G401 (cell line): ENCODE measurements at places on chromosomes 13 and 19.

- DNase-seq: no peak
These were observed 20.6 kb upstream of the CABP5 start for GRCh38 chr19:48064509-48064908.

DNA sequence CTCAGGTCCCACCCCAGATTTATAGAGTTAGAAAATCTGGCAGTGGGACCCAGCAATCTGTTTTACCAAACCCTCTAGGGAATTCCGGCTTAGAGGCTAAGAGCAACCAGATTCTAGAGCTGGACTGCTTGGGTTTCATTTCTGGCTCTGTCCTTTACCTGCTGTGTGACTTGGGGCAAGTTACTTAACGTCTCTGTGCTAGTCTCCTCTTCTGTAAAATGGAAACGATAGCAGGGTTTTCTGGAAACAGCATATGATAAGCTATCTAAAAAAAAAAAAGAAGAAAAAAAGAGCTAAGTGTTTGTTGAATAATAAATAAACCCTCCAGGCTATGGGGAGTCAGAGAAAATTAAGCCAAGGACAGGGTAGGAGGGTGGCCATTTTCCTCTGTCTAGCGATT, 11.6 kb upstream of the CACNG7 start:
- DNase-seq: no peak

- DNase-seq: peak; percentile 66
These were observed 6.2 kb downstream of the GNA11 start for GRCh38 chr19:3100331-3100730.

DNA sequence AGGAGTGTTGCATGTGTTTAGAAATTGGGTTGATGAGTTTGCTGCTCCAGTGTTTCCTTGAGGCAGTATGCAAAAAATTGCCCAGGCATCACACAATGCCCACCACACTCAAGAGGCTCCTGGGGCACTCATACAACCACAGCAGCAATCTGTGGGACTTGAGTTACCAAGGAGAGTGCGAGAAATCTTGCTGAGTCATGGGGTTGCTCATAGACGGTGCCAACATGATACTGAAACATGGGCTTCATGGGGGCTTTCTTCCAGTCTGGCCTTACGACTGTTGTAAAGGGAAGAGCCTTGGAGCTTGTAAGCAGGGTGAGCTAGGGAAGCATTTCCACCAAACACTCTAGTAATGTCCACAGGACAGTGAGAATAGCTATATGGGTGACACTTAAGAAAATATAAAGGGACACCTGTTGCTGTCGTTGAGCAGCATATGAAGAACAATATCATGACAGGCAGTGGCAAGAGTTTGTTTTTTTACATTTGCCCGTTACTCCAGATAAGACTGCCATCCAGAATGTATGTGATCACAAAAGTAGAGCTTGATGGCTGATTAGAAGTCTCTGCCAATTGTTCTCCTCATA, 1237.4 kb downstream of the UQCRFS1 start:
- DNase-seq: no peak

GRCh38 chr13:112241288-112241687, 134.9 kb upstream of the SPACA7 start:
- no peak for DNase-seq

DNA sequence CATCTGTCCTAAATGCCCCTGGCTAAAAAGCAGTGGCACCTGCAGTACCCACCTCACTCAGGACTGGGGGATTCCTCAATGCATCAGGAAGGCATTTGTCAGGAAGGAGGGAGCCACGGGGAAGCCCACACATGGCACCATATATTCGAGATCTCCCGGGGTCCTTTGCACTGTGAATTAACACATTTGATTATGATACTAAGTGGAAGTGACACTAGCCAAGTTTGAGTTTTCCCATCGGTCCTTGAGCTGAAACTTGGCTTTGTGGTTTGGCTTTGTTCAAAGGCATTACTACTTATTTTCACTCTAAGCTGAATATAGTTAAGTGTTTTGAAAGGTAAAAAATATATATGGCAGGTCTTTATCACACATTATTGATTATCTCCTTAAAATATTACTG, 168.7 kb upstream of the MYO16 start:
- no peak for DNase-seq

DNA sequence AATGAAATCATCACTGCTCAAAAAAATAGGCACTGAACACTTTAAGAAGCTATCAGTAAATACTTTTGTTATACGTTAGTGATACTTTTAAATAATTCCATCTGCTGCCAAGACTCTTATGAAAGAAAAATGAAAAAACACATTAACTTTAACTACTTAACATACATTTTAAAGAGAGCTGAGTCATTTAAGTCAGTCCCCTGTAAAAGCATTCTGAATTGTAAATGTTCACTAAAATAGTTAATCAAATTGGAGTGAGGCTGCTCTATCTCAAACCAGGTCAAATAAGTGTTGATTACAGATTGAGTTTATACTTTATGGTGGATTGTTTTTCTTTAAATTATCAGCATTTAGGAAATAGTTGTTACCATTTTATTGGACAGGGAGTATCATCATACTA, 274.2 kb downstream of the MYO16 start:
- DNase-seq: no peak

DNA sequence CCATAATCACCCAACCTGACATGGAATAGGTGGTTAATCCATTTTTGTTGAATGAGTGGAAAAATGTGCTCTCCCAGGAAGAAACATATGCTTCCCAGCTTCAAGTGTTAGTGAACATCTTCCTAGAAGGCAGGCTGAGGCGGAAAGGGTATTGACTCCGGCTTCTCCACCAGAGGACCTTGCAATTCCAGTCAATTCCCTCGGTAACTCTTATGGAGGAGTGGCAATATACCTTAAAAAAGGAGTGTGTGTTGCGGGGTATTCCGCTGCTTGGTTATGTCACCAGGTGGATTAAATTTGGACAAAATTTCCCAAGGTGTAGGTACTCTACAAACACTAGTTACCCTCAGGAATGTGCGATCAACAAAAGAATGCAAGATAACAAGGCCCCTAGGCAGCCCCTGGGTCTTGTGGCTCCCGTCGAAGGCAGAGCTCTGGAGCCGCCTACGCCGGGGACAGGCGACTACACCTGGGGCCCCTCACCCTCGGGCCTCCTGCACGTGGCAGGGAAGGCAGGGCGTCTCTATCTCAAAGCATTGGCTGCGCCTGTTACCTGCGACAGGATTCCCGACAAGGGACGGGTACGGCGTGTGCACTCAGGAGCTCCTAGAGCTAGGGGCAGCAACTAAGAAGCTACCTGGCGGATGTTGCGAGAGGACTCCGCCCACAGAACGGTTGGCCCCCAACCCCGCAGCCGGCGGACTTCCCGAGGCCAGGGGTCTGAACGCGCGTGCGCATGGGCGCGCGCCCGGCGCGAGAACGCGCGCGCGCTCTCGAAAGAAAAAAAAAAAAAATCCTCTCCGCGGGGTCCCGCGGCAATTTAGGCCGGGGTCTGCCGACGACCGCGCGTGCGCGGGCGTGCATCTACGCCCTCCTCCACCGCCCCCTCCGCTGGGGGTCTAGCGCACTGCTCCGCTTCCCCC, at the start of gene WDR87:
Gene WDR87, minus strand, starts transcription at position 649 of the 923 bp plus-strand sequence. CDS start 8,355 bp downstream, outside the sequence.
- DNase-seq: peak; percentile 46

- no peak for DNase-seq
These were observed 31.0 kb upstream of the MIER2 start for GRCh38 chr19:375395-376110.

GRCh38 chr13:108428691-108429090, 159.2 kb downstream of the TNFSF13B start:
- no peak for DNase-seq

GRCh38 chr19:51091126-51091525, 8.4 kb upstream of the KLK14 start:
- no peak for DNase-seq

DNA sequence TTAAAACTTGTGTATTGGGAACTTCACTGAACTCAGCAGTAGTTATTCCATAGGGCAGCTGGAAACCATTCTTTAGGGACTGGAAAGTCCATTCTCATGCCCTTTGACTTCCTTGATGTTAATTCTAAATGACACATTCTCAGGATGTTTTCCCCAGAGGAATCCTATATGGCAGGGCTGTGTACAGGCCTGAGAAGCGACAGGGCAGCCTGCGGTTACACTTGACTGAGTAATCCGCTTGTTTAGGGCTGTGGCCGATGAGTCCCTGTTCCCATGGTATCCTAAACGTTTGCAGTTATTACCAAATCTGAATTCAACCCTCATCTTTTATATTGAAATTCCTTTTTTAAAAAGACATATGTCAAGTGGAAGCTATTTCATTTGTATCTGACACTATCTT, 83.5 kb downstream of the COL4A2 start:
- DNase-seq: no peak

DNA sequence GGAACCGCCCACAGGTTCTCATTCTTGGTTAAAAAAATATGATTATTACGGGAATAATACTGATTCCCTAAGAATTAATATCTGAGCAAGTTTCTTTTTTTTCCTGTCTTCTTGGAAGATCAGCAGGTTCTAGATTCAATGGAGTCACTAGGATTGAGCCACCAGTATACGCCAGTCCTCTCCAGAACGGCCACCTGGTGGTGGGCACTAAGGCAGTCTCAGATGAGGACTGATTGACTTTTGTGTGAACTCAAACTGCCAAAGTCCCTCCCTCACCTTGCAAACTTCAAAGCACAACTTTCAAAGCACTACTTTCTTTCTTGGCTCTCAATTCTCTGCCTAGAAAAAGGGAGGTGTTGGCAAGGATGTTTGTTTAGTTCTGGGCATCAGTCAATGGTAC, 33.3 kb upstream of the ALOX5AP start:
- no peak for DNase-seq

DNA sequence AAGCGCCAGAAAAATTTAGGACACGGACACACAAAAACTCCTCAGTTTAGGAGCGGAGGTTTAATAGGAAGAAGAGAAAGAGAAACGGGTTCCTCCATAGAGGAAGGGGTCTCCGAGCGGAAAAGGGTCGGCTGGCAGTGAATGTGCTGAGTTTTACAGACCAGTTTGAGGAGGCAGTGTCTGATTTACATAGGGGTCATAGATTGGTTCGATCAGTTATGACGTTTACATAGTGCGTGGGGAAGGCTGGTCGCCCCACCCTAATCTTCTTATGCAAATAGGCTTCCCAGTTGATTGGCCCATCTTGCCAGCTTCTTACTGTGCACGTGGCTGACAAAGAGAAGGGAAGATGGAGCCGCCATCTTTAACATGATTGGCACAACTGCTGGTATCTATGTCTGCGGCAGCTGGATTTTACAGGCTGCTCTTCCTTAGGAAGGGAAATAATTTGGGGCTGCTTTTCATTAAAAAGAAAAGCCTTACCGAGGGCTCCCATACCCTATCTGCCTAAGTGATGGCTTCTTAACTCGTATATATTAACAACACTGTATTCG, 1.2 kb upstream of the ZNF225 start:
- DNase-seq: peak; percentile 19

GRCh38 chr19:3266792-3267514, 42.5 kb downstream of the CELF5 start:
- DNase-seq: no peak

DNA sequence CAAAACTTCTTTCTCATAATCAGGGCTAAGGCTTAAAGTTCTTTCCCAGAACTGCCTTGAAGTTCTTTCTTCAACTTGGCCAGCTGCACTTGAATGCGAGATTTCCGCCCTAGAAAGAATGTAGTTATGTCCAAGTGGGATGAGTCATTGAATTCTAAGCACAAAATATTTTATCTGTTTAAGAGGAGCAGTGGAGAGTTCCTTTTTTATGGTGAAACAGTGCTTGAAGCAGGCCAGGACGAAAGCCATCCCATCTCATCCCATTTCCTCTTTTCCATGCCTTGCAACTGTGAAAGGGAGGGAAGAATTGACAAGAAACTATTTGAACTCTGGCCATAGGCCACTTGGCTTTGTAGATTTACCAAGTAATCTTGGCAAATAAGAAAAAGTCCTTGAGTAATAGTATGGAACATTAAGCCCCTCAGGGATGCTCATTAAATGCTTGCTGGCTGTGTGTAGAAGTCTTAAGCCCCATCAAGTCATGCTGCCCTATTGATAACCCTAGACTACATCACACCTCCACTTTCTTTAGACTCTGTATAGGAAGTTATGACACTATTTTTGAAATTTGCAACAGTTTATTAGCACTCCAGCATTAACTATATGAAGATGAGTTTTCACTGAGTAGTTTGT, 174.5 kb downstream of the KCTD12 start:
- no peak for DNase-seq

DNA sequence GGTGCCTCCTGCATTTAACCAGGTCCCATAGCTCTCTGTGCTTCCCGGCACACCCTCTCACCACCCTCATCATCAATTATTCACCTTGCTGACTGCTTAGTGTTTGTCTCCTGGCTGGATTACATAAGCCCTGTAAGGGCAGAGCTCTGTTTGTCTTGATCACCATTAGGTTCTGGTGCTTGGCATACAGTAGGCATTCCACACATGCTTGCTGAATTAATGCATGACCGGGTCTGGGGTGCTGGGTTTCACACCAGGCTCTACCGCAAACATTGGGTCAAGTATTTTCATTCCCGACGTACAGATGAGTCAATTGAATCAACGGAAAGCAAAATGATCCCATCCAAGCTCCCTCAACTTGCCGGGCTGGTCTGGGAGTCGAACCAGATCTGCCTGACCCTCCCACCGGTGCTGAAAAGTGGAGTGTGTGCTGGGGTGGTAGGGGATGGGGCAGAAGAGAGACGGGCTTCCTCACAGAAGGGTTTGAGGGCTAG, 28.5 kb downstream of the VAV1 start:
- no peak for DNase-seq

DNA sequence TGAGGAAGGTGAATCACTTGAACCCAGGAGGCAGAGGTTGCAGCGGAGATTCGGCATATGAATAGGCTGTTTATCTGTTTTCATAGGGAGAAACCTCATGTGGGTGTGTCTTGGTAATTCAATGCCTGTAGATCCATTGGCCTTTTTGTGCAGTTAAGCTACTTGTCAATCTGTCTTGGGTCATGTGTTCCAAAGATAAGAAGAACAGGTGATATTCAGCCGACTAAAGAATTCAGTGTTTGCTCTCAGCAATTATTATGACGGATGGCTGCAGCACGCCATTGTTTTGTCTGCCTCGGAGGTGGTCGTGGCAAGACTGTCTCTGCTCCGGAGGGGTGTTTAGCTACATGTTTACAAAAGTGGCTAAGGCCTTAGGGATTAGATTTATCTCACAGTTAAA, 573.0 kb upstream of the PCDH9 start:
- DNase-seq: no peak

- DNase-seq: no peak
These were observed 66.6 kb downstream of the SPRYD7 start for GRCh38 chr13:49869519-49869918.

DNA sequence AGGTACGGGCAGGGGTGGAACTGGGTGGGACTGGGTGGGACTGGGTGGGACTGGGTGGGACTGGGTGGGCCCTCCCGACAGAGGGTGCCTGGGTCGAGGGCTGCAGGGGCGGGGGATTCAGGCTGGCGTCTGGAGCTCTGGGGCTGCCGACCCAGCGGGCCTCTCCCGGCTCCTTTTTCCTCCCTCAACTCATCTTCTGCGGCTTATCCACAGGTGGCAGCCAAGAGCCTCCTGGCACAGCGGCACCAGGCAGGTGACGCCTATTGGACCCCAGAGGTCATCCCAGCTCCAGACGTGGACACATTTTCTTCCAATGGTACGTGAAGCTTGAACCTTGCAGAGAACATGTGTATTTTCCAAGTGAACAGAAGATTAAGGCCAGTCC, 533 bp downstream of the ZNF544 start:
- peak; percentile 12 for DNase-seq
